ENCODE measurements at places on chromosomes 12 and 14.

DNA sequence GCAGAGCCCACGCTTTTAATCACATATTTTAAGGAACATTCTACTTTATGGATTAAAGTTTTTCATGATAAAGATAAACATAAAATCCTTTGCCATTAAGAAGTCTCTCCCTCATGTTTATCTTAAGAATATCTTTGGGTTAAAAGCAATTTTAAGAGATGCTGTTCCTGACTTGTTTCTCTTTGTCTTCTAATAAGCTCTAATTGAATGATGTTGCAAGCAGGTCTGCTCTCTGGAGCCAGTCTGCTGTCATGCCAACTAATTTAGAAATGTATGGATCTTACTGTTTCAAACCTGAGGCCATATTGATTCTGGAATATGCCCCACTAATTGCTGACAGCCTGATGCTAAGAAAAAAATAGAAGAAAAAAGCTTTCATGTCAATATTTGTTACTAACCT, 173.6 kb downstream of the TTC8 start:
- no peak for DNase-seq

GRCh38 chr12:65810036-65810435, 14.2 kb upstream of the HMGA2 start:
- DNase-seq: no peak

GRCh38 chr12:76236640-76237039, 111.6 kb downstream of the BBS10 start:
- no peak for DNase-seq

DNA sequence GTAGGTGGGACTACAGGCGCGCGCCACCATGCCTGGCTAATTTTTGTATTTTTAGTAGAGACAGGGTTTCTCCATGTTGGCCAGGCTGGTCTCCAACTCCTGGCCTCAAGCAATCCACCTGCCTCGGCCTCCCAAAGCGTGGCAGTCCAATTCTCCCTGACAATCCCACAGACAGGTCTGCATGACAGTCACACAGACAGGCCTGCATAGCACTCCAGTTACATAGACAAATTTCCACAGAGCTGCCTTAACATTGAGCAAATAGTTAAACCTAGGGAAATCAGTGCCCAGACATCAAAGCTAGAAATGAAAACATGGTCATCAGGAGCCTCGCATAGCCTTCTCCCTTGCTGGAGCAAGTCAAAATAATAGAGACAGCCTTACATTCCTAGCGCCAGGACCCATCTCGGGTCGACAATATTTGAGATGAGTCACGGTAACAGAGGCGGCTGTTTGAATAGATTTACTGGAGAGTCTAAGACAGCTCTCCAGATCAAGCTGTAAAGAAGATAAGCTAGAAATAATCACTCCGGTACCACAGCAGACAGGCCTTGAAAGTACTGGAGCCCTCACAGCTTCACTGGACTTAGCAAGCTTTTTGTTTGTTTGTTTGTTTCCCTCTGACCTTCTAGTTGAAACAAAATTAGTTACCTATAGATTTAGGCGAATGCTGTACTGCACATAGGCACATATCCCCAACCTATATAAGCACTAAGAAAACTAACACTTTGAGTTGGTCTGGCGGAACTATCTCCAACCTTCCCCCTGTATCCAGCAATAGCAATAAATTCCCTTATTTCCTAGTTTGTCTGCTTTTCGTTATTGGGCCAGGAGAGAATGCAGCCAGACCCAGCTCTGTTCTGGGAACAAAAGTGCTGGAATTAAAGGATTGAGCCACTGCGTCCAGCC, 23.8 kb upstream of the PYROXD1 start:
- DNase-seq: no peak

GRCh38 chr14:75542588-75543091, 20.4 kb downstream of the BATF start:
- DNase-seq: peak; percentile 66

GRCh38 chr12:102503056-102503681, 22.8 kb upstream of the IGF1 start:
- DNase-seq: no peak
